Lung (tissue), 17 donors: ENCODE measurements at places on chromosomes 1 and 21. TPM values are rescaled to one million over a fixed set of nuclear protein-coding genes. Genes with fewer than 3 reads are reported as not detected.

- no peaks in the 10 kb centered on the region for H3K4me1 ChIP-seq
- H3K36me3 ChIP-seq, result no peaks in the 10 kb centered on the region
- H3K4me3 ChIP-seq, result no peak overlapping the region
- no peak for DNase-seq
- H3K27ac ChIP-seq, result no peak overlapping the region
These were observed 136.2 kb downstream of the PSMG1 start for GRCh38 chr21:39047046-39047445.

DNA sequence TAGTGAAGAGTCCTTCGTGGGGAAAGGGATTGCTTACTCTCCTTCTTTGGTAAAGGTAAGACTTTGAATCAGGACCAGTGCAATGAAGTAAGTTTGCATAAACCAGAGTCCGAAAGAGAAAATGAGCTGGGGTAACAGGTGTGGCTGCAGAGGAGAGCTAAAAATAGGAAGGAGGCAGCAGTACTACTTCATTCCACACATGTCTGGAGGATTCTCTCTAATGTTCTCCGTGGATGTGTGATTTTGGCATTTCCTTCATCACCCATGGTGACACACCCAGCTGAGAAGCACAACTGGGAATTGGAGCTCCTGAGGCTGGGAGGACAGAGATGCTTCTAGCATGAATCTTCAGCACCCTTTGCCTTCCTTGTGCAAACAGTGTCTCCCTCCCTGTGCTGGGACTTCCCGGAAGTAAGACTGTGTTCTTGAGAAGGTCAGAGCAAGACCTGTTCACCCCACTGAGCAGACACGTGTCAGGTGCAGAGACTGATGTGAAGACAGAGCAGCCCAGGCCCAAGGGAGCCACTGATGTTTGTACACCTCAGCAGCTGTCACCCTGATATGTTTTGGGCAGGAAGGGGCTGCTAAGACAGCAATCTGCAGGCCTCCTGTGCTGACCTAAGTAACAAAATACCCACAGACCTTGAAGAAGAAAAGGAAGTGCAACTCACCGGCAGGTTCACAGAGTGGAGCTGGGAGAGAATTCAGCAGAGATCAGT, 13.3 kb downstream of the FCRL1 start:
- H3K27me3 ChIP-seq, result no peaks in the 10 kb centered on the region
- no peak overlapping the region for H3K4me3 ChIP-seq
- H3K4me1 ChIP-seq, result no peaks in the 10 kb centered on the region

The HPCAL4 gene
- 0.16 TPM for polyA plus RNA-seq

The CASZ1 gene
- 19.2 TPM for polyA plus RNA-seq
